ENCODE measurements at places on chromosomes 2 and 18.

GRCh38 chr2:42359304-42359964, 1.6 kb downstream of the COX7A2L start:
- DNase-seq, result peak; percentile 42

GRCh38 chr2:2158189-2158826, 172.8 kb downstream of the MYT1L start:
- DNase-seq, result no peak

GRCh38 chr2:26424221-26424620, 22.5 kb downstream of the DRC1 start:
- DNase-seq, result no peak

- DNase-seq, result no peak
Measured at GRCh38 chr18:64692826-64693225, 543.9 kb upstream of the LINC00305 start.

DNA sequence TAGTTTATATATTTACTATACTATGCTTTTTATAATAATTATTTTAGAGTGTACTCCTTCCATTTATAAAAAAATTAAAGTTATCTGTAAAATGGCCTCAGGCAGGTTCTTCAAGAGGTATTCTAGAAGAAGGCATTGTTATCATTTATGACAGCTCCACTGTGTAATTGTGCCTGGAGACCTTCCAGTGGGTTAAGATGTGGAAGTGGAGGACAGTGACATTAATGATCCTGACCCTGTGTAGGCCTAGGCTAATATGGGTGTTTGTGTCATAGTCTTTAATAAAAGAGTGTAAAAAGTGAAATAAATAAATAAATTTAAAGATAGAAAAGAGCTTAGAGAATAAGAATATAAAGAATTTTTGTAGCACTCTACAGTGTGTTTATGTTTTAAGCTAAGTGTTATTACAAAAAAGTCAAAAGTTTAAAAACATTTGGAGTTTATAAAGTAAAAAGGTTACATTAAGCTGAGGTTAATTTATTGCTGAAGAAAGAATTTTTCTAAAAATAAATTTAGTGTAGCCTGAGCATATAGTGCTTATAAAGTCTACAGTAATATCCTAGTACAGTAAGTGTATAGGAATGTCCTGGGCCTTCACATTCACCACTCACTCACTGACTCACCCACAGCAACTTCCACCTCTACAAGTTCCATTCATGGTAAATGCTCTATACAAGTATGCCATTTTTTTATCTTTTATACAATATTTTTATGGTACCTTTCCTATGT, 190.0 kb upstream of the SESTD1 start:
- no peak for DNase-seq

- DNase-seq, result no peak
Measured at GRCh38 chr2:169221745-169222369, 140.5 kb downstream of the LRP2 start.

GRCh38 chr2:4528246-4528645, 824.9 kb downstream of the DCDC2C start:
- no peak for DNase-seq

DNA sequence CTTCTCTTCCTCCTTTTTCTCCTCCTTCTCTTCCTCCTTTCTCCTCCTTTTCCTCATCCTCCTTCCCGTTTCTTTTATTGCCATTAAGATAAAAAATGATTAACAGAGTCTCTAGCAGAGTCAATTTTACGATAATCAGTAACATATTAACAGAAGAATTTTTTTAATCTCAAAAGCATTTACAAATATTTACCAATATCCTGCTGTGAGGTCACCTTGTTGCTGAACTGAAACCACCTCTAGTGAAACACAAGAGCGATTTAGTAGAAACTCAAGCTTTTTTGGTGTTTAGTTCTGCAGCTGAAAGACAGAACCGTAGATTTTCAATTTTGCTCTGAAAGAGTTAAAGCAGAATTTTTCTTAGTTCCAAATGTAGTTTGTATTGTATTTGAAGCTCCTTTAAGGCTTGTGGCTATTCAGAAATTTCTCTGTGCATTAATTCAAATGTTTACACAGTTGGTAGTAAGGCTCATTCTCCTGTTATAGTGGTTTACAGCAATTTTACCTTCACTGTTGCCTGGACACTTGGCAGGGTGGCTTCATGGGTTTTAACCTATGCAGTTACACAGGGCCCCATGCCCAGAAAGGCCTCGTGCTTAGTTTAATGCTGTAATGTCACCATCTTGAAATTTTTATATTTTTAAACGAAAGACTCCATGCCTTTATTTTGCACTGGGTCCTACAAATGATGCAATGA, 1106.6 kb upstream of the FAM98A start:
- DNase-seq, result no peak

DNA sequence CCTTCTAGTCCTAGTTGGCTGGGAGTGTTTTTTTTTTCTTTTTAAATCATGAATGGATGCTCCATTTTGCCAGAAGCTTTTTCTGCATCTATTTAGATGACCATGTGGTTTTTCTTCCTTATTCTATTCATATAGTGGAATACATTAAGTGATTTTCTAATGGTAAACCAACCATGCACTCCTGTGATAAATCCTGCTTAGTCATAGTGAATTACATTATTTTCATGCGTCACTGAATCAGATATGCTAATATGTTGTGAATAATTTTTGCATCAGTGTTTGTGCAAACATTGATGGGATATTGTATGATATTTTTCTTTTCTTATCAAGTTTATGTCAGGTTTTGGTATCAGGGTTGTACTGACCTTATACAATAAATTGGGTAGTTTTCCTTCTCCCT, 229.3 kb upstream of the REV1 start:
- no peak for DNase-seq

DNA sequence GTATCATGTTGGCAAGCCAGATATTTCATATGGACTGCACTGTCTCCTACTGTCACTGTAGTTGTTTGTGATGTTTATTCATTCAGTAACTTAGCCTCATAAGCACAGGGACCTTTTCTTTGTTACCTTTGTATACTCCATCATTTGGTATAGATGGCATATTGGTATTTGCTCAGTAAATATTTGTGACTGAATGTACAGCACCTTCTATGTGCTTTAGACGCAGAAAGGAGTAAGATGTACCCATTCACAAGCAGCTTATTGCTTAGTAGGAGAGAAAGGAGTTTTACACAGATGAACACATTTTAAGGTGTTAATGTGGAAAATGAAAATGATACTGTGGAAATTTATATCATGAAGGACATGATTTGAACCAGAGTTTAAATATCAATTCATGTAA, 12.0 kb downstream of the EPC2 start:
- DNase-seq, result no peak

- DNase-seq, result no peak
Measured at GRCh38 chr2:162266460-162266760, 23.2 kb upstream of the FAP start.

- DNase-seq, result no peak
Measured at GRCh38 chr2:71938659-71939587, 208.7 kb downstream of the CYP26B1 start.

- no peak for DNase-seq
Measured at GRCh38 chr2:239750929-239751678, 274.0 kb downstream of the NDUFA10 start.

DNA sequence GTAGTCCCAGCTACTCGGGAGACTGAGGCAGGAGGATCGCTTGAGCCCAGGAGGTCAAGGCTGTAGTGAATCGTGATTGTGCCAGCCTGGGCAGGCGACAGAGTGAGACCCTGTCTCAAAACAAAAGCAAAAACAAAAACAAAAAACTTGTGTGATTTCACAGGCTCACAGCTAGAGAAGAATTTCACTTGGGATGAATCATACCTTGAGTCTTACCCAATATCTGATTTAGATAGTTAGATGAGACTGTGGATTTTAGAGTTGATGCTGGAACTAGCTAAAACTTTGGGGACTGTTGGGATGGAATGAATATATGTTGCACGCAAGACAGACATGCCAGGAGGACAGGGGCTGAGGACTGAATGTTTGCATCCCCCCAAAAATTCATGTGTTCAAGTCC, 4.4 kb downstream of the ANKRD29 start:
- DNase-seq, result no peak
